ENCODE measurements at places on chromosomes 2 and 18. TPM values are rescaled to one million over a fixed set of nuclear protein-coding genes. Genes with fewer than 3 reads are reported as not detected.

Gene SERPINB12
- total RNA-seq, result not detected

Gene SH3RF3
- total RNA-seq, result 3.0 TPM

Gene SERPINB13
- not detected for total RNA-seq

Gene MALT1
- 12.4 TPM for total RNA-seq

Gene OTOS
- not detected for total RNA-seq

Gene TWIST2
- 9.3 TPM for total RNA-seq

DNA sequence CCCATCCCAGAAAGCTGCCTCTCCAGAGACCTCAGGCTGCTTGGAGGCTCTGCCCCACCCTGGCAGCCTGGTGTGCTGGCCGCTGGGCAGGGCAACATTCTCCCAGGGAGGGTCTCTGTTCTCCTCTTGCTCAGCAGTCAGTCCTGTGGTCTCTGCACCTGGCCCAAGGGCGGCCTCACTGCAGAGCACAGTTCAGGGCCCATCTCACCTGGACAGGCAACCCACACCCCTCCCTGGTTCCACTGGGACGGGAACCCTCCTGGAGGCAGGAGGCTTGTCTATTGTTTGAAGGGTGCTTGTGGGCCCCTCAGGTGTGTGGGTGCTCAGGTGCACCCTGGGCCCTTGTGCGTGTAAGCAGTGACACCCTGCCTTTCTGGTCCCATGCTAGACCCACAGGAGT, 67.2 kb upstream of the OTOS start:
- no peaks in the 10 kb centered on the region for H3K4me1 ChIP-seq
- H3K27ac ChIP-seq, result no peak overlapping the region
- H3K36me3 ChIP-seq, result no peaks in the 10 kb centered on the region
- peaks cover 4% of the 10 kb centered on the region for H3K27me3 ChIP-seq
- DNase-seq, result no peak

GRCh38 chr18:59140302-59140885, 710 bp downstream of the SEC11C start:
- H3K27me3 ChIP-seq, result no peaks in the 10 kb centered on the region
- no peaks in the 10 kb centered on the region for H3K36me3 ChIP-seq
- H3K4me1 ChIP-seq, result peaks cover 20% of the 10 kb centered on the region
- DNase-seq, result no peak
- peak overlapping the region; percentile 92 for H3K27ac ChIP-seq

DNA sequence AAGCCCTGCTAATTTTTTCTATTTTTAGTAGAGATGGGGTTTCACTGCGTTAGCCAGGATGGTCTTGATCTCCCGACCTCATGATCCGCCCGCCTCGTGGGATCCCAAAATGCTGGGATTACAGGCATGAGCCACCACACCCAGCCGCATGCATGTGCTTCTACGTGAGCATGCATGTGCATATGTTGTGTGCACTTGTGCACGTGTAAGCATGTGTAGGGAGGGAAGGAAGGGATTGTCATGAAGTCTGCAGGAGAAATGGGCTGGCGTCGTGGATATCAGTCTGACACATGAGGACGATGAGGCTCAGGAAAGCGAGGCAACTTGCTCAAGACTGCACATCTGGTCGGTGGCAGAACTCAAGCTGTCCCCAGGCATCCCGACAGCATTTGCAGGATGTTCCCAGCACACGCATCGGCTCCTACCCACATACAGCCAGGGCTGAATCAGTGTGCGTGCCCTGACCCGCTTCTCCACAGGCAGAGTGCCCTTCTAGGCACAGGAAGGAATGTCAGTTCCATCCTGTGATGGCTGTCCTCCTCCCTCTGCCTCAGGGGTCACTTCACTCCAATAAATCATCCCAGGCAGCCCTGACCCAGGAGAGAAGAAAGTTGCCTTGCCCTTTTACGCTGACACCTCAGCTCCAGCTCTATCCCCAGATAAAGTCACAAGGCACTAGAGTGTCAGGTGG, 49.9 kb upstream of the SLC14A2 start:
- no peaks in the 10 kb centered on the region for H3K27me3 ChIP-seq
- H3K27ac ChIP-seq, result no peak overlapping the region
- no peak for DNase-seq
- H3K36me3 ChIP-seq, result no peaks in the 10 kb centered on the region

DNA sequence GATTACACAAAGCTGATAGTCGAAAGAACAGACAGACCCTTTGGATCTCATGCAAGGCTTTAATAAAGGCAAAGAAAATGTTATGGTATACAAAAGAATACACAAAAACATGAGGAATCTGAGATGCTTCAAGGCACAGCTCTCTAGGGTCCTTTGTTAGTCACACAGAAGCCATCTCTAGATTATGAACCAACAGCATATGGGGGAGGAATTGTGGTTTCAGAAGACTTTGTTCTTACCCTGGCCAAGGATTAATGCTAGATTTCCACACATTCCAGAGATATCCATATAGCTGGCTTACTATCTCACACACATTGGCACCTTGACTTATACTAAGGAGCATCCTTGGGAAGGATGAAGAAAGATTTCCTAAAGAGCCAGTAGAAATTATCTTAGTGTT, 206.1 kb downstream of the GULP1 start:
- H3K27ac ChIP-seq, result no peak overlapping the region
- H3K36me3 ChIP-seq, result no peaks in the 10 kb centered on the region
- H3K27me3 ChIP-seq, result no peaks in the 10 kb centered on the region
- H3K4me1 ChIP-seq, result no peaks in the 10 kb centered on the region
- no peak overlapping the region for H3K4me3 ChIP-seq

DNA sequence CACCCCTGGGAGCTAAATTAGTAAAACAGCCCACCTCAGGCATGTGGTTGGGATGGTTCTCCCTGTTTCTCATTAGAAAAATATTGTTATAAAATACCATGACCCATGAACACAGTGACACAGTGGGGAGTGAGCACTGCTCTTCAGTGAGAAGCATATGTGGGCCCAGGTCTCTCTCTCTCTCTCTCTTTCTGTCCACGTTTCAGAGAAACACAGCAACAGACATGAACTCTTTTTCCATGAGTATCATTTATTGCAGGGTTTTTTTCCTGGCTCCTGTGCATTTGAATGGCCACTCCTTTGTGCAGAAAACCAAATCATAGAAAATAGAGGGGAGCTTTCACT, 41.2 kb downstream of the CYRIA start:
- no peaks in the 10 kb centered on the region for H3K36me3 ChIP-seq
- H3K4me3 ChIP-seq, result no peak overlapping the region
- H3K27ac ChIP-seq, result peak overlapping the region; percentile 44
- peaks cover 73% of the 10 kb centered on the region for H3K4me1 ChIP-seq
- DNase-seq, result no peak

DNA sequence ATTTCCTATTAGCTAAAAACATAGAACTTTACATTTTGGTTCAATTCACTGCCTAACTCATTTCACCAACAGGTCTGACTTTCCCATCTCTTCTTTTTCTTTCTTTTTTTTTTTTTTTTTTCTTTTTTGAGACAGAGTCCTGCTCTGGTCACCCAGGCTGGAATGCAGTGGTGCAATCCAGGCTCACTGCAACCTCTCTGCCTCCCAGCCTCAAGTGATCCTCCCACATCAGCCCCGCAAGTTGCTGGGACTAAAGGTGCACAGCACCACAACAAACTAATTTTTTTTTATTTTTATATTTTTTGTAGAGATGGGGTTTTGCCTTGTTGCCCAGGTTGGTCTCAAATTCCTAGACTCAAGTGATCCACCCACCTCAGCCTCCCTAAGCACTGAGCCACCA, 57.8 kb upstream of the HNRNPA3 start:
- DNase-seq, result no peak
- no peaks in the 10 kb centered on the region for H3K36me3 ChIP-seq
- H3K4me3 ChIP-seq, result no peak overlapping the region
- H3K4me1 ChIP-seq, result no peaks in the 10 kb centered on the region
- no peaks in the 10 kb centered on the region for H3K27me3 ChIP-seq

DNA sequence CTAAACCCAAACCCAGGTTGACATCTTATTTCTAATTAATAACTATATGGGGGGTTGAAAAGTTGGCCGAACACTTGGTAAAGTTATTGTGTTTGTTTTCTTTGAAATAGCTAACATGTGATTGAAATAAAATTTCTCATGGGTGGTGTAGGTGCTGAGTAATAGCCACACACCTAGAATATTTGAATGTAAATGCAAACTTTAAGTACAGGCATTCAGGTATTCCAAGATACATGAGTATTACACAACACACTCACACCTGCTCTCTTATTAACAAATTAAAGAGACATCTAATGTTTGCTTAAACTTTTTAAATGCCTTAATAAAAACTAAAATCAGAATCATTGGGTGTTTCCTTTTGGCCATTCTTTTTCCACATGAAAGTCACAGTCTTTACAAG, 165.5 kb downstream of the EHBP1 start:
- no peak overlapping the region for H3K27ac ChIP-seq
- no peak overlapping the region for H3K4me3 ChIP-seq
- no peak for DNase-seq
- H3K36me3 ChIP-seq, result no peaks in the 10 kb centered on the region

DNA sequence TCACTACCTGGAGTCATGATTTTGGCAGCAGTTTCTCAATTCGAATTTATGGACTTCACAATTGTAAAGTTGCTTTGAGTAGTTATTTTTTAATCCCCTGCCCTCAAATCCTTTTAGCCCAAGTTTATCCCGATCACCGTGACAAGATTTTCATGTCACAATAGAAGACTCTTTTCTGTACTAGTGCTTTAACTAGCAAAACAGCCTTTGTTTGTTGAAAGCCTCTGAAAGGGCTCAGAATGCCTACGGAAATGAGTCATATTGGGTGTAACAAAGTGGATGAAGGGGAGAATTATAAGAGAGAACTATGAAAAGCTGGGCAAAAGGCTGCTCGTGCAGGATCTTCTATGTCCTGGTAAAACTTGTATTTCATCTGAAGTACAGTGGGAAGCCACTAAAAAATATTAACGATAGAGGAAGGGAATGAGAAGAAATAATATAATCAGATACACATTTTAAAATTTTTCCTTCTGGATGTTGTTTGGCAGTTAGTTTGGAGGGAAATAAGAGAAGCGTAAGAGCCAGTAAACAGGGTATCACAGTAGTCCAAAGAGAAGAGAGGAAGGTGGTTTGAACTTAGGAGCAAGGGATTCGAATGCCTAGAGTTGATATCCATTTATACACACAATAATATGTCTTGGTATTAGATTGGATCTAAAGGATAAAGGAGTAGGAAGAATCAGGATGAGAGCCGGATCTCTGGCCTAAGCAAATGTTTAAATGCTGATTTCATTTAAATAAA, 114.9 kb downstream of the GALNT13 start:
- DNase-seq, result no peak
- H3K4me3 ChIP-seq, result no peak overlapping the region
- H3K27ac ChIP-seq, result no peak overlapping the region
- H3K27me3 ChIP-seq, result no peaks in the 10 kb centered on the region
- no peaks in the 10 kb centered on the region for H3K36me3 ChIP-seq
- no peaks in the 10 kb centered on the region for H3K4me1 ChIP-seq

GRCh38 chr18:6714010-6714409, 15.5 kb upstream of the ARHGAP28 start:
- no peak overlapping the region for H3K27ac ChIP-seq
- H3K4me1 ChIP-seq, result no peaks in the 10 kb centered on the region
- H3K4me3 ChIP-seq, result no peak overlapping the region
- H3K27me3 ChIP-seq, result no peaks in the 10 kb centered on the region
- H3K36me3 ChIP-seq, result no peaks in the 10 kb centered on the region

- DNase-seq, result no peak
- no peaks in the 10 kb centered on the region for H3K27me3 ChIP-seq
These were observed 685.4 kb upstream of the NRXN1 start for GRCh38 chr2:51717312-51717711.

- H3K27ac ChIP-seq, result no peak overlapping the region
- DNase-seq, result no peak
- H3K36me3 ChIP-seq, result no peaks in the 10 kb centered on the region
- H3K4me3 ChIP-seq, result no peak overlapping the region
- no peaks in the 10 kb centered on the region for H3K4me1 ChIP-seq
These were observed 349.8 kb upstream of the SPRED2 start for GRCh38 chr2:65782186-65782585.

DNA sequence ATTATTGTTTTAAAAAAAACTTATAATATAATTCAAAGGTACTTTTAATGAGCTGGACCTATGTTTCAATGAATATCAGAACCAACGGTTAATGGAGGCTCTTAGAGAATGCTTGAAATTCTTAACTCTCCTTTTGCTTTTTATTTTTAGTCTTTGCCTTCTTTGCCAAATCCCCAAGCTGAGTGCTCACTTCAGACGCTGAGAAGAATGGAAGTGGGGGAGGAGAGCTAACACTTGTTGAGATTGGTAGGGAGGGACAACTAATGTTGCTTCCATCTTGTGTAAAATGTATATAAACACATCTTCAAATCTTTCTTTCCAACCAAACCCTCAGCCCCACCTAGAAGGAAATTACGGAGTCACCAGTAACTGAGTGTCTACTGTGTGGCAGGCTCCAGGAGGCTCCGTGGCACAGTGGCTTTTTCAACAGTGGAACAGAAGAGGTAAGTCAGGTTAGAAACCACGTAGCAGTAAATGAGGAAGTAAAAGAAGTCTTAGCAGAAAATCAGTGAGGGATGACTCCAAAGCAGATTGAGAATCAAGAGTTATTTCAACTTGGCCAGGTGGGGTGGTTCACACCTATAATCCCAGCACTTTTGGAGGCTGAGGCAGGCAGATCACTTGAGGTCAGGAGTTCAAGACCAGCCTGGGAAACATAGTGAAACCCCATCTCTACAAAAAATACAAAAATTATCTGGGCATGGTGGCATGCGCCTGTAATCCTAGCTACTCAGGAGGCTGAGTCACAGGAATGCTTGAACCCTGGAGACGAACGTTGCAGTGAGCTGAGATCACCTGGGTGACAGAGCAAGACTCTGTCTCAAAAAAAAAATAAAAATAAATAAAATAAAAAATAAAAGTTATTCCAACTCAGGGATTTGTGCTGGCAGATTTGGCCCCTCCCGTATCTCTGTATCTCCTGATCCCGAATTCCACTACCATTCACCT, 45.0 kb upstream of the CREB1 start:
- no peak overlapping the region for H3K4me3 ChIP-seq
- H3K27me3 ChIP-seq, result no peaks in the 10 kb centered on the region
- H3K27ac ChIP-seq, result no peak overlapping the region
- no peaks in the 10 kb centered on the region for H3K4me1 ChIP-seq
- H3K36me3 ChIP-seq, result no peaks in the 10 kb centered on the region

GRCh38 chr2:161954103-161954502, 119.9 kb downstream of the DPP4 start:
- no peak overlapping the region for H3K4me3 ChIP-seq
- no peaks in the 10 kb centered on the region for H3K4me1 ChIP-seq
- no peak overlapping the region for H3K27ac ChIP-seq
- H3K36me3 ChIP-seq, result no peaks in the 10 kb centered on the region

DNA sequence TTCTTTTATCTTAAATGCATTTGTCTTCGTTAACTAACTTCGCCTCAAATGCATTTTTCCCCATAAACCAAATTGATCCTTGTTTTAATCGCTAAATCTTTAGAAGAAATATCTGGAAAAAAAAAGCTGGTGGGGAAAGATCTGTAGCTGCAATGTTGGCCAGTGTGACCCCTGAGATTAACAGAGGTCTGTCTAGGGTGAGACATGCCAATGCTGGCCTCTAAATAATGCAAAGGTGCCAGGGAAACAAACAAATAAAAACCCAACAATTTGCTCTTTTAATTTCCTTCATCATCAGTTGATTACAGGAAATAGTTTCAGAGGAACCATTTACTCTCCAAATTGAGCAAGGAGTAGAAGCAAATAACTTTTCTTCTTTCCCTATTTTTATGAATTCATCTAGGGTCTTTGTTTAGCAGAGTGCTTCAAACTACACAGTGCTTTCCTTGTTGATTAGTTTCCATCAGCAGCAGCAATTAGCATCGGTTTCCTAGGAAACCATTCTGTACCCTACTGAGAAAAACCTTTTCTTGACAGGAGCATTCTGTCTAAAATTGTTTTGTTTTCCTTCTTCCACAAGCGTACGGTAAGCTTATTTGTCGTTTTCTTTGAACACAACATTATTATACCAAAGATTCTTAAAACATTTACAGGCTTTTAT, 100.5 kb upstream of the UNC80 start:
- H3K27ac ChIP-seq, result no peak overlapping the region
- no peak overlapping the region for H3K4me3 ChIP-seq
- no peaks in the 10 kb centered on the region for H3K27me3 ChIP-seq
- DNase-seq, result no peak

All from gastrocnemius medialis (tissue), 4 donors.